ENCODE measurements at places on chromosomes 16 and 17.

- no peak for DNase-seq
These were observed 125.1 kb downstream of the SLC39A11 start for GRCh38 chr17:72967277-72967970.

GRCh38 chr16:89269805-89270665, 52.5 kb downstream of the ZNF778 start:
- DNase-seq, result no peak

- no peak for DNase-seq
These were observed 16.4 kb downstream of the ATP6V0A1 start for GRCh38 chr17:42475121-42475520.

- no peak for DNase-seq
These were observed 431 bp downstream of the SLFN11 start for GRCh38 chr17:35372846-35373533.

- DNase-seq, result no peak
These were observed at the start of gene PRR29 for GRCh38 chr17:63998050-63998720. Gene PRR29, plus strand, starts transcription at chr17:63998351. Its CDS starts 14 bp downstream, at chr17:63998365.

DNA sequence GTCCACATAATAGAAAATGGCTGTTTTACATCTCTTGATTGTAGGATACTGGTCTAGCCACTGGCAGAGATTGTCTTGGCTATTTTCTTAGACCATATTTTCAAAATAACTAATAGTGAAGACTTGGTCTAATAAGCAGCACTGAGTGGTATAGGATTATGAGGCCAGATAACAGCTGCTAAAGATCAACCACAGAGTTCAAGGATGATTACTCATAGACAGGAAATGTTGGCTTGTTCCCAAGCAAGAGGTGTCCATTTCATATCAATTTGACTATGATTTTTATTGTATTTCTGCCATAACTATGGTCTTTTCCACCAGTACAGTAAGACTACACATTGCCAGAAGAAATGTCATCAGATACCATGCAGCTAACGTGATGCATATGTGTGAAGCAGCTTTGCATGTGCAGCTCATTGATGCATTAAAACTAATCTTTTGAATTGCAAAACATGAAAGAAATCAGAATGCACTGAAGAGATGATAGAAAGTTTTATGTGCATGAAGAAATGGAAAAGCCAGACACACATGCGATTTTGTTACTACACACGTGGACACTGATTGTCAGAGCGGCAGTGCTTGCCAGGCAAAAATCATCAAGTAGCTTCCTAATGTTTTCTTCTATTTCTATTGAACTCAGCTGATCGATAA, 693.3 kb downstream of the CDH11 start:
- no peak for DNase-seq

- DNase-seq, result no peak
These were observed at the start of gene CYGB for GRCh38 chr17:76537578-76538280. Gene CYGB, minus strand, starts transcription at chr17:76537709. Its CDS starts 167 bp downstream, at chr17:76537542.

- no peak for DNase-seq
These were observed 43.9 kb downstream of the CLEC16A start for GRCh38 chr16:10988164-10988803.

- DNase-seq, result no peak
These were observed 28.0 kb downstream of the AKAP1 start for GRCh38 chr17:57113011-57113410.

- DNase-seq, result no peak
These were observed 204.2 kb upstream of the KCNJ16 start for GRCh38 chr17:69870751-69871199.

- DNase-seq, result no peak
These were observed 23.9 kb downstream of the SNX20 start for GRCh38 chr16:50657241-50657640.

- no peak for DNase-seq
These were observed 601 bp upstream of the RFWD3 start for GRCh38 chr16:74667255-74667700.

GRCh38 chr17:34110315-34110714, 144.8 kb upstream of the CCL2 start:
- DNase-seq, result no peak

DNA sequence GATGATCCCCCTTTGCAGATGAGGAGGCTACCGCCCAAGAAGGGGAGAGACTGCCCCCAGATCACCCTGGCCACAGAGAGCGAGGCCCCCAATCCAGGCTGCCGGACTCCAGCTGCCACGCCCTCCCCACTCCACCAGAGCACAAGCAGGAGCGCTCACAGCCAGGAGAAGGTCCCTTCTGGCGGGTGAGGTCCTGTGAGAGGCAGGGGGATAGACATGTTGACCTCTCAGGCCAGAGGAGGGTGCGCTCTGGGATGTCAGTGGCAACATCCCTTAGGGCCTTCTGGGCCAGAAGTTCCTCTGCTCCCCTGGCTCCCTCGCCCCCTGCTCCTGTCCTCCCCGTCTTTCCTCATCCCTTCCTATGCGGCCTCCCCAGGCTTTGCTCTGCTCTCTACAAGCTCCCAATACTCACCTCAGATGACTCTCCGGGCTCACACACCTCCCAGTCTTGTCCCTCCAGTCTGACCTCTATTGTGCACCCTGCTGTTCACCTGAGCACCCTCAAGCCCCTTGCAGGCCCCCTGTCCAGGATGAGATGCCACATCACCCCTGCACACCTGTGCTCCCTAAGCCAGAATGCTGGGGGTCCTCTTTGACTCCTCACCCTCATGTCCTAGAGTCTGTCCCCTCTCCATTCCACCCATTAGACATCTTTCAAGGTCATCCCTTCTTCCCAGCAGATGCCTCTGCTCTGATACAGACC, 5.0 kb upstream of the NXPH3 start:
- DNase-seq, result no peak

GRCh38 chr17:78255029-78255656, 23.7 kb downstream of the TMEM235 start:
- no peak for DNase-seq

DNA sequence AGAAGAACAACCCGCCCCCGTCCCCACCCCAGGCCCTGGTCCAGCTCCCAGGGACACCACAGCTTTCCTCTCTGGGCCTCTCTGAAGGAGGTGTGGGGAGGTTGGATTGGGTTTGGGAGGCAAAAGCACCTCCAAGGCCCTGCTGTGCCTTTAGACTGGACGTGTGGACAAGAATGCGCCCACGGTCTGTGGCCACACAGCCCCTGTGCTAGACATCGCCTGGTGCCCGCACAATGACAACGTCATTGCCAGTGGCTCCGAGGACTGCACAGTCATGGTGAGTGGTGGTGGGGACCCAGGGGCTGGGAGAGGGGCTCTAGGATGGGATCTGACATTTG, 3.0 kb downstream of the CORO1A start:
- no peak for DNase-seq

GRCh38 chr17:42406615-42407288, 16.3 kb downstream of the CAVIN1 start:
- no peak for DNase-seq

DNA sequence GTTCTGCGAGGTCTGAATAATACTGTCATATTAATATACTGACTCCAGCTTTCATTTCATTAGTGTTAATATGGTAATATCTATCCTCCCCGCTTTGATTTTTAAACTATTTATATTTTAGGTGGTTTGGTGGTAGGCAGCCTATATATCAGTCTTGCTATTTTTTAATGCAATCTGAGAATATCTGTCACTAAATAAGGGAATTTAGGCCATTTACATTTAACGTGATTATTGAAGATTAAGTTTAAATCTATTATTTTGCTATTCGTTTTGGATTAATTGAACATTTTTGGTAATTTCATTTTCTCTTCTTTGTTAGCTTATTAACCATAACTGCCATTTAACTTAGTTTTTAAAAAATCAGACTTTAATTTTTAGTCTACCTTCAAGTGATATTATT, 247.7 kb upstream of the PMFBP1 start:
- DNase-seq, result no peak

- no peak for DNase-seq
These were observed 9.6 kb downstream of the HIC1 start for GRCh38 chr17:2064520-2064971.

GRCh38 chr17:82863941-82864712, 24.3 kb upstream of the ZNF750 start:
- DNase-seq, result no peak

DNA sequence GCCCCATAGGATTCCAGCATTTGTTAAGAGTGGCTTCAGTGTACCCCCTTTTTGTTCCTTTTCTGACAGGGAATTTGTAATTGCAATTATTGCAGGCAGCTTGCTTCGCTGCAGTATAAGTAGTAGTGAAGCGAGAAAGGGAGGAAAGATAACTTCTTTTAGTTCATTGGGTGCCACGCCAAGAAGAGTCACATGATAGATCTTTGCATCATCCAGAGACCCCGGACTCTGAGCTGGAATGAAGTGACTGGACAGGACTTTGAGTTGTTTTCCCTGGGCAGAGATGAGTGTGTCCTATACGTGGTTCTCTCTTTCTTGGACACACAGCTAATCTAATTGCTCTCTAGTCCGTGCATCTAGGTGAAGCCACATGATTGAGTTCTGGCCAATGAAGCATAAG, 44.8 kb upstream of the PMFBP1 start:
- DNase-seq, result no peak

Data from NCI-H2081 treated with DMSO at 0.1 percent for 48 hours (cell line).